ENCODE measurements at places on chromosomes 1 and 21.

DNA sequence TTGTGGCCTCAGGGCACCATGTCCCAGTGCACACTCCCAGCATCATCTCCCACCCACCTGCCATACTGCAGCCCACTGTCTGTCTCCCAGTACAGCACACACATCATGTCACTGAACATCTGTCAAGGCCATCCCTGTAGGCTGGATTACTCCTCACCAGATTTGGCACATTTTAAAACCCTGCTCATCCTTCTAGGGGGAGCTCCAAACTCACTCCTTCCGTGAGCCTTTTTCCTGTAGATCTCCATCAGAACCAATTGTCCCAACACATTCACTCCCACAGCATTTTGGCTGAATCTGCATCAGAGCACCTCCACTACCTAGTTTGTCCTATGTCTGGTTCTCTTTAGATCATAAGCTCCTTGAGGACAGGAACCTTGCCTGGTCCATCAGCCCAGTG is 58.6 kb upstream of the GRIK3 start:
- no peak for DNase-seq

DNA sequence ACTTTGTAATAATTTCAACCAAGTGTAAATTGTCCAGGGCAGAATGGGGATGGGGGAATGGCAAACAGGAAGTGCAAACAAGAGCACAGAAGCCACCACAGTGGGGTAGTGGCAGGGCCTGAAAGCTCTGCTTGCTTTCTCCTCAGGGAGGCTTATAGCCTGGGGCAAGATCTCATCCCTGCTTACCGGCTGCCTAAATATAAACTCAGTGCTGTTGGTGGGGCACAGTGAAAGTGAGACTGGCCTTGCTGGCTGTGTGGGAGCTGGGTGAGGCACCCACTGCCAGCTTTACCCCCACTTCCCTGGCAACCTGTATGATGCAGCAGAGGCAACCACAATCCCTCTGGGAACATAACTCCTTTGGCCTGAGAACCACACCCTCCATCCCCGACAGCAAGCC is 15.2 kb downstream of the STYXL2 start:
- no peak for DNase-seq

DNA sequence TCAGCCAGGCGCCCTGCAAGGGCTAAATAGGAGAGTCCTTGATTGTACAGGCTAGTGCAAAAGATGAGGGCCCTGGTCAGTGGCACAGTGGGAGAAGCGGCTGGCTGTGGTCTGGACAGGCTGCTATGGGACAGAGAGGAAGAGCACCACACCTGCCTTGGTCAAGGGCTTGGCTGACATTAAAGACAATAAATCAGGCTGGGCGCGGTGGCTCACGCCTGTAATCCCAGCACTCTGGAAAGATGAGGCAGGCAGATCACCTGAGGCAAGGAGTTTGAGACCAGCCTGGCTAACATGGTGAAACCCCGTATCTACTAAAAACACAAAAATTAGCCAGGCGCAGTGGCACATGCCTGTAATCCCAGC is 62.9 kb downstream of the NID1 start:
- no peak for DNase-seq

DNA sequence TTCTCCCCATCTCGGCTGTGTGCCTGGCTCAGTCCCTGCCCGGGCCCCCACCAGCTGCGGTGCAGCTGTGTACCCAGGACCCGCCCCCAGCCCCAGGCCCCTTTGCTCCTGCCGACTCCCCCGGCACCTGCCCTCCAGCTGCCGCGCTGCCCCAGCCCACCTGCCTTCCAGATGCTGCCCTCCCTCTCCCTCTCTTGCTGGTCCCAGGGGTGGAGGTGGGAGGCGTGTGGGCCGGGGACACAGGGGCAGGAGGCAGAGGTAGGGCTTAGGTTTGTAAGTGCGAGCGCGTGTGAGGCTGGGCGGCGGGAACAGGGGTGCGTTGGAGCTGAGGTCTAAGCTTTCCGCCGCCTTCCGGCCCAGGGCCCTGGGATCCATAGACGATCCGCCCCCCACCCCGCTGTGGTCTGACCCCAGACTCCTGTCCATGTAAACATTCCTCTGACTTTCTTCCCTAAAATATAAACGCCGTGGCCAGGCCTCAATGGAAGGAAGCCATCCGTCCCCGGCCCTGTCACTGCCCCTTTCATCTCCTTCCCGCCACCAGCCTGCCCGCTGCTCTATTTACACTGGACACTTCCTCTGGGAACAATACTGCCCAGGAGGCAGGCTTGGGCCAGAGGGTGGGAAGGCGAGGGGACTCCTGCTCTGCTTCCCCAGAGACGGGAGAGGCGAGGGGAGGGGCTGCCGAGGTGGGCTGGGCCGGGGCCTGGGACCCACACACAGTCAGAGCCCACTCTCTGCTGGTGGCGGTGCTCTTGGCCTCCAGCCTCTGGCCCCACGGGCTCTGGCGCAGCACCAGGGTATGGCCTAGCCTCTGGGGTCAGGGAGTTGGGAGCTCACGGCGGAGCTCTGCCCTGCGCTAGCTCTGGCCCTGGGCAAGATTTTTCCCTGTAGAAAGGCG is 128.3 kb downstream of the CASZ1 start:
- DNase-seq, result no peak

- no peak for DNase-seq
Measured at GRCh38 chr1:57316291-57316690, 107.6 kb downstream of the DAB1 start.

DNA sequence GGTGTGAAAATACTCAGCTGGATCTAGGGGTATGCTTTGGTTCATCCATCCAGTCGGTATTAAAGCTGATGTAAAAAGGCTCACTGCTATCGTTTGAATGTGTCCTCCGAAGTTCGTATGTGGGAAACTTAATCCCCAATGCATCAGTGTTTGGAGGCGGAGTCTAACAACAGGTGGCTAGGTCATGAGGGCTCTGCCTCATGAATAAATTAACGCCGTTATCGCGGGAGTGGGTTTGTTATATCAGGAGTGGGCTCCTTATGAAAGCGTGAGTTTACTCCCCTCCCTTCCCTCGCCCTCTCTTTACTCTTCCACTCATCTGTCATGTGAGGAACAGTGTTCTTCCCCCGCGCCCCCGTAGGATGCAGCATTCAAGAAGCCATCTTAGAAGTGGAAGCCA is 48.9 kb upstream of the ZNF281 start:
- no peak for DNase-seq

GRCh38 chr1:89633800-89634625 is 1.1 kb downstream of the LRRC8C start:
- DNase-seq, result no peak

DNA sequence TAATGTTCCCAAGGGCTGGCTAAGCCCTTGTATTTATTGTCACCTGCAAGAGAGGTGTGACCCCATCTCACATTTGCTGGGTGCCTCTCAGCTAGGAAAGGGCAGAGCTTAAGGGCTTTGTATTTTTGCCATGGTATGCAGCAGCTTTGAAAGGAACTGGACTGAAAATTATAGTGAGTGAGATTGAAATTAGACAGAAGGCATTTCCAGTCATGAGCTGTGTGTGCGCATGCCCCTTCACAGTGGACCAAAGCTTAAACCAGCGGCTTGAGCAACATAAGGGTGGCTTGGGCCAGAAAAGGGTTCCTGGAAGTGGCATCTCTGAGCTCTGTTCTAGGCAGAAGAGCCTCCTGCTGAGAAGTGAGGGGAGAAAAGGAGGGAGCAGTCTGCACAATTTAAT is 19.8 kb downstream of the MYOG start:
- no peak for DNase-seq

DNA sequence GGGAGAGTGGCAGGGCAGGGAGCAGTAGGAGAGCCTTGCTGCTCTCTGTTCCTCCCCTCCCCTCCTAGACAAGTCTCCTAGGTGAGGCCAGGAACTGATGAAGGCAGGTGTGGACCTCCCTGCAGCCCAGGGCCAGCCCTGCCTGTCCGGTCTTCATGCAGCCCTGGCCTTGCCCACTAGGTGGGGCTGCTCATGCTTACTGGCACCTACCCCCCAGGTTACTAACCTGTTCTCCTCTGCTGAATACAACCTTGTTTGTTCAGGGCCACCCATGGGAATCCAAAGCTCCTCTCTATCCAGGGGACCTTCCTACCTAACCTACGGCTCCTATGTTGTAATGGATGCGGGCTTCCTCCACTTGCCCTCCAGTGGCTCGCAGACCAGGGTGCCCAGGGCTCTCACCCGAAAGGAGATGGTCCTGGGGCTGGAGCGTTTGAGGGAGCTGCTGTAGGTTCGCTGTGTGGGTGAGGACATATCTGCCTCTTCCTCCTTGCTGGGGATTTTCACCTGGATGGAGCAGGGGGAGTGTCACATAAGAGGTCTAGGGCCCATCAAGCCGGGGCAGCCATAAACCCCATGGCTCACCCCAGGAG is 7.9 kb upstream of the TNNT2 start:
- DNase-seq, result no peak

DNA sequence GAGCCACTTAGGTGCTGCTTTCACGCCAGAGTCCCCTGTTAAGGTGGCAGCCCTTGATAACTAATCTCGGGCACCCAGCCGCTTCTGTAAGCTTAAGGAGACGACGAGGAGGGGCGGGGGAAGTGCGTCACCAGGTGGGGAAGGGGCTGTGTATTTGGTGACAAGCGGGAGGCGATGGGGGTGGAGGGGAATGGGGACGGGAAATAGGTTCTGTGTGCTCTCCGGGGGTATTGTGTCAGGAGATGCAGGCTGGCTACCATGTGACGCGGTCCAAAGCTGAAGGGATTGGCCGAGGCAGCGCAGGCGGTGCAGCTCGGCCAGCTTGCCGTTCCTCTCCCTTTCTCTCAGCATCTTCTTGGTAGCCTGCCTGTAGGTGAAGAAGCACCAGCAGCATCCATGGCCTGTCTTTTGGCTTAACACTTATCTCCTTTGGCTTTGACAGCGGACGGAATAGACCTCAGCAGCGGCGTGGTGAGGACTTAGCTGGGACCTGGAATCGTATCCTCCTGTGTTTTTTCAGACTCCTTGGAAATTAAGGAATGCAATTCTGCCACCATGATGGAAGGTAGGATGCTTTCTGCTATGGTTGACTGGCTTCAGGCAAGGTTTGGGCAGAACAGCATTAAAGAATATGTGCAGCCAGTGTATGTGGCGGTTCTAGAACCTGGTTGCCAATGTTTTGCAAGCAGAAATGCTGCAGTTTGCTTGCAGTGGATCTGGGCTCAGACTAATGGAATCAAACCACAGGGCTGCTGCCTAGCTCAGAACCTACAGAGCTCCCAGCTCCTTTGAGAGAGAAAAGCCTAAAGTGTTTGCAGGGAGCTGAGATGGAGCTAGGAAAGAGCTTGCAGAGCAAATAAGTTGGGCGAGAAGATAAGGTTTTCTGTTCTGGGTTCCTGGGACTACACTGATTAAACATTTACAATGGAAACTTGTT is at the start of gene SGIP1:
Gene SGIP1, plus strand, starts transcription at position 350 of the 937 bp plus-strand sequence. Its CDS starts 206 bp downstream, at position 556.
- DNase-seq, result no peak

DNA sequence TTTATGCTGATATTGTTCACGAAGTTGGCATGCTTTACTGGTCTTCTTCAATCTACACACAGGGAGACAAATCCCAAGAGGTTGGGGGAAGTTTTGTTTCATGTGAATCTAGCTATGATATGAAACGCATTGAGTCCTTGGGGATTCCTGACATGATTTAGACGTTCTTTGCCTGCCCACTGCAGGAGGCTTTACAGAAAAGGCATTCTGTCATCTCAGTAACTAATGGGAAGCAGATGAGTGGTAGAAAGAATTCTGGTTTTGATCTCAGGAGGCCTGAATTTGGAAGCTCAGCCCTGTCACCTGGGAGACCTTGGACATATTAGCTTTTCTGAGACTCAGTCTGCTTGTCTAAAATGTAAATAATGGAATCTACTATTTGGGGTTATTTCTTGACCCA is 383.0 kb upstream of the NFIA start:
- no peak for DNase-seq

GRCh38 chr1:157833145-157833544 is 8.5 kb downstream of the CD5L start:
- DNase-seq, result no peak

DNA sequence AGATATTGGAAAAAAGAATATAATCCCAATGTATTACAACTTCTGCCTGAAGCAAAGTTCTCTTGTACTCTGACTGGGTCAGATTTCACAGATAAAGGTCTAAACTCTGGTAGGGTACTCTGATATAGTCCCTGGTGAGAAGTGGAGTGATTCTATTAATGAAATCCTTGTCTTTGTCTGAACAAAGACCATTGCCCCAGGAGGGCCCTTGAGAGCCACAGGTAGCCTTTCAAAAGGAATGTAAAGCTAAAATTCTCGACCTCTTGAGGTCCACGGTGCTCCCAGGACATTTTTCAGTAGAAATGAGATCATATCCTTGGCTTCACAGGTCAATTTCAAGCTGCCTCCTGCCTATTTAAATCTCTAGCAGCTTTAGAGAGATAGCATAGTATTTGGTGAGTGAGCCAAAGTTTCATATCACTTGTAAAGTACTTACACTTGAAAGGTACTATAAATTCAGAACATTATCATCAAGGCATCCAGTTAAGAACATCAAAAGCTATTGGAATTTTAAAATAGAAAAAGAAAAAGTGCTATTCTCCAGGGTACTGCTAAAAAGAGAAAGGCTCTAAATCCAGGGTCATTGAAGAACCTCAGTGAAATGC is 10.1 kb downstream of the TNNI3K start:
- no peak for DNase-seq

DNA sequence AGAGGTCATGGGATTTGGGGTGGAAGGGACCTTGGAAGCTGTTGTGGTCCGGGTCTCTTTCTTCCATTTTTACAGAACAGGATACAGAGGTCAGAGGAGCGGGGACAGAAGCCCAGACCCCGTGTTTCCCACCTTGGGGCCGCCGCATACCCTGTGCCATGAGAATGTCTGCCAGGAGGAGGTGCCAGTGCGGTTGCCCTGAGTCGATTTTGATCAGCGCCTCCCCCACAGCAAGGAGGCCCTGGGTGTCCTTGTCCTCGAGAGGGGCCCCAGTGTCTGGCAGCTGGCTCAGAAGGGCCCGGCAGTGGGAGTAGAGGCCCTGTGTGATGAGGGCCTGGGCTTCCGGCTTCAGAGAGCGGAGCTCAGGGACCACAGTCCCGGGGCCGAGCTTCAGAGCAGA is 12.3 kb upstream of the MMEL1 start:
- DNase-seq, result no peak

DNA sequence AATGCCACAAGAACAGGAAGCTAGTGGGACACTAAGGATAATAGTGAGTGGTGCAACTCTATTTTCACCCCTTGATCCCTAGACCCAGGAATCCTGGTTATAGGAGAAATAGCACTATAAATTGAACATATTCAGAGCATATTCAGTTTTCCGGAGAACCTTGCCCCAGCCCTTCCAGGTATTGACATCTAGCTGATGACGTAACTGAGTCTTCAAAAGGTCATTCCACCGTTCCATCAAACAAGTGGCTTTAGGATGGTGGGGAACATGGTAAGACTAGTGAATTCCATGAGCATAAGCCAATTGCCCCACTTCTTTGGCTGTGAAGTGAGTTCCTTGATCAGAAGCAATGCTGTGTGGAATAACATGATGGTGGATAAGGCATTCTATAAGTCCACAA is 2.9 kb downstream of the MROH9 start:
- no peak for DNase-seq

GRCh38 chr21:29810871-29811270 is 128.9 kb downstream of the GRIK1 start:
- DNase-seq, result no peak

All from glomerular endothelial cell (primary cell).